ENCODE measurements at places on chromosomes 16 and 17. TPM values are rescaled to one million over a fixed set of nuclear protein-coding genes. Genes with fewer than 3 reads are reported as not detected.

IGFBP4 gene
- 387 TPM for polyA plus RNA-seq

SPATA33 gene
- 13.9 TPM for polyA plus RNA-seq

AANAT gene
- not detected for polyA plus RNA-seq

KRT17 gene
- 1.3 TPM for polyA plus RNA-seq

HOXB7 gene
- 40.8 TPM for polyA plus RNA-seq

CES1 gene
- polyA plus RNA-seq, result 0.86 TPM

ADAD2 gene
- not detected for polyA plus RNA-seq

NPIPB8 gene
- polyA plus RNA-seq, result 1.3 TPM

CD300H gene
- polyA plus RNA-seq, result not detected

PTX4 gene
- polyA plus RNA-seq, result not detected

ARHGAP44 gene
- polyA plus RNA-seq, result 8.3 TPM

CEP131 gene
- polyA plus RNA-seq, result 14.3 TPM

NXPH3 gene
- polyA plus RNA-seq, result 1.2 TPM

OTOP3 gene
- polyA plus RNA-seq, result not detected

RHBDL1 gene
- polyA plus RNA-seq, result 0.91 TPM

TAT gene
- 0.09 TPM for polyA plus RNA-seq

ASB16 gene
- 1.8 TPM for polyA plus RNA-seq

DNA sequence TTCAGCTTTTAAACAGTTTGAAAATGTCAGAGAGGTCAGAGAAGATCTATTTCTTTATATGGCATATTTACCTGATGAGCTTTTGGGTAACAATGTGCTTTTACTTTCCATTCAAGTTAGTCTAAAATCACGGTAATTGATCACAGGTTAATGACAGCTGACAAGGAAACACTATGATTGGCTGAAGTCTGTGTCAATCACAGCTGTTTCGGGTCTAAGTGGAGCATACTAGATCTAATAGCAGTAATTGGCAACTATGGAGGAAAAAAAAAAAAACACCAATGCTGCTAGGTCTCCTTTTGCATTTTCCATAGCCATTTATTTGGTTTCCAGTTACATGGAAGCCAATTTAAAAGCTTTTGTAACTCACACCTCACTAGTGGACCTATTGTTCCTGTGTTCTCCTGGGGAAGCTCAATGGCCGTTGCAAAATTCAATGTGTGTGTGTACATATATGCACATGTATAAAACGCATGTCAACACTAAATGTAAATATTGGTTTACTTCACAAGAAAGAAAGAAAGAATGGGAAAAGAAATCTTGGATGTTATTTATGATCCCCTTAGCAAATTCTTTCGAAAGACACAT lies 568.3 kb upstream of the ZFHX3 start:
- DNase-seq, result no peak

DNA sequence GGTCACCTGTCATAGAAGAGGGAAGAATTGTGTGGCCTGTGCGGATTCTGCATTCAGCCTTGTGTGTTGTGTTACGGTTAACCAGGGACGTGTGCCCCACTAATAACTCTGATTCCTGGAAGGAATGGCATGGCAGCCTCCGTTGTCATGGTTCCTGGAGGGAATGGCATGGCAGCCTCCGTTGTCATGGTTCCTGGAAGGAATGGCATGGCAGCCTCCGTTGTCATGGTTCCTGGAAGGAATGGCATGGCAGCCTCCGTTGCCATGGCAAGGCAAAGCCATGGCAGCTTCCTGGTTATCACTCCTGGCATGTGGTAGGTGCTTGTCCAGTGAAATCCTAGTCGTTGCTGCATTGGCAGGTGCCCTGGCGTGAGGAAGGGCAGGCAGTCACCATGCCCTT lies 8.9 kb downstream of the SPG7 start:
- no peak for DNase-seq

DNA sequence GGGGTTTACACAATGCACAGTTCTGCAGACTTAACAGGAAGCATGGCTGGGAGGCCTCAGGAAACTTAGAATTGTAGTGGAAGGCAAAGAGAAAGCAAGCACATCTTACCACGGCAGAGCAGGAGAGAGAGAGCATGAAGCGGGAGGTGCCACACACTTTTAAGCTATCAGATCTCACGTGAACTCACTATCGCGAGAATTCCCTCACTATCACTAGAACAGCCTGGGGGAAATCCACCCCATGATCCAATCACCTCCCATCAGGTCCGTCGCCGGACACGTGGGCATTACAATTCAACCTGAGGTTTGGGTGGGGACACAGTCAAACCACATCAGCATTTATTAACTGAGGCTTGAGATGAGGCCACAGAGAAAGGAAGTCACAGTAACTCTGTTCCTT lies 326.7 kb downstream of the C16orf95 start:
- DNase-seq, result no peak

DNA sequence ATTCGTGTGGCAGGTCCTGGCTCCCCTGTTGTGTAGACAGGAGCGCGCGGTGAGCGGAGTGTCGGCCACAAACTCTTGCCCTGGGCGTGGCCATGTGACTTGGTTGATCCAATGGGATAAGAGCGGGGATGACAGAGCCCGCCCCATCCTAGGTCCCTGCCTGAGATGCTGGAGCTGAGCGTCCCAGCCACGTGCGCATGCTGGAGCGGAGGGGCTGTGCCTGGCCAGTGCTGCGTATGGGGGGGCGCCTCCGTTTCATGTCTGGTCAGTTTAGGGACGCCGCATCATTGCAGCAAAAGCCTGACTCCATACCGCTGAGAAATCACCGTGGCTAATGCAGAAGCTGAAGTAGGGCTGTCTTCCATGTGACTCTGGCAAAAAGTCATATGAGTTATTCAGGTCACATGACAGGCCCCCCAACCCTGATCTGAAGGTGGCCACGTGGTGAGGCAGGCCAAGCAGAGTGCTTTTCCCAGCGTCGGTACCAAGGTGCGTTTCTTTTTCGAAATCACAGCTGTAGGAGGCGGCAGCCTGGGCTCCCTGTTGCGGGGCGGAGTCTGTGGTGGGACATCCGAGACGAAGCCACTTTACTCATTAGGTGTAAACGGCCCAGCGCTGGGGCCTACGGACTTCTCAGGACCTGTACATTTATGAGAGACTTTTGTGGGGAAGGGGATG lies 22.5 kb downstream of the HSBP1 start:
- no peak for DNase-seq

GRCh38 chr16:66036184-66036583 lies 330.3 kb upstream of the CDH5 start:
- DNase-seq, result no peak

- DNase-seq, result no peak
Measured at GRCh38 chr16:17476414-17477259, 5.9 kb upstream of the XYLT1 start.

- no peak for DNase-seq
Measured at GRCh38 chr17:21171970-21172510, 41.9 kb downstream of the TMEM11 start.

GRCh38 chr16:178668-179015 lies 1.6 kb upstream of the HBQ1 start:
- no peak for DNase-seq

- DNase-seq, result no peak
Measured at GRCh38 chr16:85056211-85056748, 28.7 kb downstream of the KIAA0513 start.

- DNase-seq, result no peak
Measured at GRCh38 chr16:66099306-66099705, 267.2 kb upstream of the CDH5 start.

DNA sequence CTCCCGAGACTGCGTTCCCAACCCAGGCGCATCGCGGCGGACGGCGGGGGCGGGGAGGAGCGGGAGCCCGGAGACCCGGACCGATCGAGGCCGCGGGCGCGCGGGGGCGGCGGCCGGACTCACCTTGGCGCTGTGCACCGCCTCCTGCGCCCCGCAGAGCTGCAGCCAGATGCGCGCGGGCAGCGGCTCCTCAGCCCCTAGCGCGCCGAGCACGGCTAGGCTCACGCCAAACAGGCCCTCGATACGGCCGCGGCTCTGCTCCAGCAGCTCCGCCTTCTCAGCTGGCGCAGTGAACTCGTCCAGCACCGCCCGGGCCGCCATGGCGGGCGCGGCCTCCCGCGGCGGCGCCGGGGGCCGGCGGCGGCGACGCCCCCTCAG lies 339 bp downstream of the N4BP1 start:
- DNase-seq, result no peak

DNA sequence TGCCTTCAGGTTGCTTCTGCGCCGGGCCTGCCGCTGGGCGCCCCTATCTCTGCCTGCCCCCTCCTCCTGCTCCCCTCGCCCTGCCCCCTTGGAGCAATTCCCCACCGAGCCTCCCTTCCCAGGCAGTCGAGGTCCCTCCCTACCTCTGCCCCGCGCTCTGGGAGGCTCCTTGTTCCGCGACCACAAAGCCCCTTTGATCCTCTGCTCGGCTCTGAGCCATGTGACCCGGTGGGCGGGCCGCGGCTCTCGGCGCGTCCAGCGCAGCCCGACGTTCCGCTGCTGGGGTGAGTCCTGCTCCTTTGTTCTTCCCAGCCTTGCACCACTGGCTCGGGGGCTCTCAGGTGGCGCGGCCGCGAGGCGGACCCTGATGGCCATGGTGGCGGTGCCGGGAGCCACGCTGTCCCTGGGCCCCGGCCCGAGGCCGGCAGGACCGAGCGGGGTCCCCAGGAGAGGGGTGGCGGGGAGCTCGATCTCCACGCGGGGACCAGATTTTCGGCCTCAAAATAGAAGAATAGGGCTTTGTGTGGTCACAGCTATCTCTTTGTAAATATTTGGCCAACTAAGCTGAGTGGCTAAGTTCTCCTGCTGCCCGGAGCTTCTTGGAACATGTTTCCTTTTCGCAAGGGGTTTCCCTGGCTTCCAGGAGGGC lies 310.6 kb downstream of the SEC14L1 start:
- DNase-seq, result no peak

GRCh38 chr16:87132361-87133014 lies 184.7 kb downstream of the C16orf95 start:
- no peak for DNase-seq

DNA sequence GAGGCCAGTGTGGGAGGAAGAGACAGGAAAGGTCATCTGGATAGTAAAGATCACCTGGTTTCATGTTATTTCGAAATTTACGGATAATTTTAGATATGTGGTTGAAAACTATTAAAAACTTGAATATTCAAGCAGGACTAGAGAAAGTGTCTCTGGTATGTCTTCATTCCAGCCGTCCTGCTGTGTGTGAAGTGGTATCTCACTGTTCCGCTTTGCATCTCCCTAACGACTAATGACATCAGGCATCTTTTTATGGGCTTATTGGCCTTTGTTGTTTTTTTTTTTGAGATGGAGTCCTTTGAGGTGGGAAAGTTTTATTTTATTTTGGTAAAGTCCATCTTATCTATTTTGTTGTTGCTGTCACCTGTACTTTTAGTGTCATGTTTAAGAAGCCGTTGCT lies 214.4 kb upstream of the CHMP6 start:
- no peak for DNase-seq

- no peak for DNase-seq
Measured at GRCh38 chr16:67707210-67707609, 11.9 kb downstream of the GFOD2 start.

- DNase-seq, result no peak
Measured at GRCh38 chr16:80725566-80726162, 78.7 kb downstream of the CDYL2 start.

- DNase-seq, result no peak
Measured at GRCh38 chr16:50360033-50360778, 8.6 kb downstream of the BRD7 start.

GRCh38 chr16:79703066-79703465 lies 102.5 kb upstream of the MAF start:
- DNase-seq, result no peak

DNA sequence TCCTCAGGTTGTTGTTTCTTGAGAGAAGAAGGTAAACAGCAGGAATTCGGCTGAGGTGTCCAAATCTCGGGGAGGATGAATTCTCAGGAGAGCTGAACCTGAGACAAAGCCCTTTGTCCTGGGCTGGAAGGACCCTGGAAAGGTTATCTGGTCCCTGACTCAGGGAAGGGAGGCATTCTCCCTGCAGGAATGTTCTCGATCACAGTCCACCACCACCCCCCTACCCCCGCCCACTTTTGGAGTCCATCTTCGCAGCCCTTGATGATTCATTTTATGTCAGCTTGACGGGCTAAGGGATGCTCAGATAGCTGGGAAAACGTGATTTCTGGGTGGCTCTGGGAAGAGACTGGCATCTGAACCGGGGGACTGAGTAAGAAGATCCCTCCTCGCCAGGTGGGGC lies 1.4 kb upstream of the CEP295NL start:
- DNase-seq, result no peak

DNA sequence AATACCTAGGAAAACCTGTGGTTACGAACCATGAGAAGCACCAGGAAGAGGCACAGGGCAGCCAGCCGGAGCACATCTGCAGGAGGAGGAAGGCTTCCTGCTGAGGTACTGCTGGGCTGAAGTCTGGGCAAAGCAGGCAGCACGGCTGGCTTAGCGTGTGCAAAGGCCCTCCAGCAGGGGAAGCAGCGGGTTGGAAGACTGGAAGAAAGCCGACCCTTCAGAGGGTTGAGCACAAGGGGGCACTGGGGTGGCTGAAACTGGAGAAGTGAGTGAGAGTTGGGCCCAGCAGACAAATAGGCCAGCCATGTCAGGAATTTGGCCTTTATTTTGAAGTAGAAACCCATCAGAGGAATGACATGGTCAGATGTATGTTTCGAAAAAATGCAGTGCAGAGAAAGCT lies 12.1 kb upstream of the HSD3B7 start:
- no peak for DNase-seq

- no peak for DNase-seq
Measured at GRCh38 chr17:75601057-75601987, 13.7 kb downstream of the MYO15B start.

- DNase-seq, result no peak
Measured at GRCh38 chr16:4096509-4096908, 19.7 kb downstream of the ADCY9 start.

DNA sequence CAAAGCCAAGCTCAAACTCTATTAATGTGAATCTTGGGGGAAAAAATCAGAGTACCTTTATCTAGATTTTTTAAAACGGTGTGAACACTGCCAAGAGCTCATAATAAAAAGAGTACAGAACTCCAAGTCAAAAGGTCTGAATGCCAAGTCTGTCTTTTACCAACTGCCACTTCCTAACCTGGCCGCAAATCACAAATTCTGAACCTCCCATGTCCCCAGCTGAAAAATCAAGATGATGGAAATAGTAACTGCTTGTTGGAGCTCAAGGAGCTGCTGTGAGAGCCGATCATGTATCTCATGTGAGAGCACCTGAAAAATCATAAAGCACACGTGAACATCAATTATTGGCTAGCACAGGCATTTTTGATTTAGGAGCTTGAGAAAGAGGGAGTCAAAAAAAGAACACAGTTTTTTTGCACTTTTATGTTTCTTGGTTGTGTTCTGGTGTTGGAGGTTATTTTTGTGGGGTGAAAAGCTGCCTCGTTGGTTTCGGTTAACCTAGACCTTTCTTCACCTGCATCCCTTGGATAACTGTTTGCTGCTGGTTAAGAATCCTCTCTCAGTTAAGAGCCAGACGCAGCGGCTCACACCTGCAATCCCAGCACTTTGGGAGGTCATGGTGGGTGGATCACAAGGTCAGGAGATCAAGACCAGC lies 50.5 kb downstream of the GAS7 start:
- no peak for DNase-seq

DNA sequence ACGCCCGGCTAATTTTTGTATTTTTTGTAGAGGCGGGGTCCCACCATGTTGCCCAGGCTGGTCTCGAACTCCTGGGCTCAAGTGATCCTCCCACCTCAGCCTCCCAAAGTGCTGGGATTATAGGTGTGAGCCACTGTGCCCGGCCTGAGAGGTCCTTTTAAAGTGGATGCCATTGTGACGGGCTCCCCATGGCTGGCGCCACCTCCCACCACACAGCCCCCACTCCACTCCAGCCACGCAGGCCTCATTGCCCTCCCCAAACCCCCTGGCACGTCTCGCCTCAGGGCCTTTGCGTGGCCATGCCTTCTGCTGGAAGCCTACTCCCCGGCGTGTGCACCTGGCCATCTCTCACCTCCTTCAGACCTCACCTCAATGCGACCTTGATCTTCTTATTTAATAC lies 11.9 kb upstream of the KDM6B start:
- no peak for DNase-seq

GRCh38 chr17:71184716-71185115 lies 936.1 kb upstream of the SOX9 start:
- DNase-seq, result no peak

Data from right renal pelvis (tissue), 4 donors.